ENCODE measurements at places on chromosomes 13 and 19. TPM values are rescaled to one million over a fixed set of nuclear protein-coding genes. Genes with fewer than 3 reads are reported as not detected.

GRCh38 chr13:91389186-91389585 lies 9.2 kb upstream of the GPC5 start:
- H3K27ac ChIP-seq: no peak overlapping the region
- no peak for DNase-seq
- H3K4me1 ChIP-seq: no peaks in the 10 kb centered on the region
- no peaks in the 10 kb centered on the region for H3K27me3 ChIP-seq
- H3K4me3 ChIP-seq: no peak overlapping the region

DNA sequence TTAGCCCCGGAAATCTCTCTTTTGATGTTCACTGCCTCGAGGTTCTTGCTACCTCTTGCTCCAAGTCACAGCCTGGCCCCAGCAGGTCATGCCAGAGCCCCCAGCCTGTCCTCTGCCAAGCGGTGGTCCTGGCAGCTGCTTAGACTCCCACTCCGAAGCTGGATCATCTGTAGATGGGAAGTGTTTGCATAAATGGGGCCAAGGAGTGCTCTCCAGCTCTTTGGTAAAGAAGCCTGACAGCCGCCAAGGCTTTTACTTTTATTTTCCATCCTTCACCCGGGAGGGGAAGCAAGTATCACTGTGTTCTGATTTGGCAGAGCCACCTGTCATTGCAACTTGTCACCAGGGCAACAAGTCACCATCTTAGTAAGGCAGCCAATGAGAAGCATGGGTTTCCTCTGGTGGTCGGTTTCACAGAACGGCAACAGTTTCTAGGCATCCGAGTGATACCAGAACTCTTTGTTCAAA lies 10.6 kb upstream of the RETN start:
- H3K27ac ChIP-seq: no peak overlapping the region
- no peaks in the 10 kb centered on the region for H3K27me3 ChIP-seq
- no peaks in the 10 kb centered on the region for H3K36me3 ChIP-seq
- H3K4me1 ChIP-seq: no peaks in the 10 kb centered on the region

The KLK14 gene
- total RNA-seq: 0.76 TPM

- H3K27ac ChIP-seq: no peak overlapping the region
- no peak for DNase-seq
- H3K4me1 ChIP-seq: no peaks in the 10 kb centered on the region
- H3K27me3 ChIP-seq: no peaks in the 10 kb centered on the region
These were observed 10.6 kb upstream of the KIR2DL4 start for GRCh38 chr19:54792814-54793213.

- no peak overlapping the region for H3K4me3 ChIP-seq
- H3K36me3 ChIP-seq: no peaks in the 10 kb centered on the region
- DNase-seq: no peak
- no peaks in the 10 kb centered on the region for H3K4me1 ChIP-seq
- no peak overlapping the region for H3K27ac ChIP-seq
These were observed 3.8 kb downstream of the ATP12A start for GRCh38 chr13:24683838-24684599.

The KLK6 gene
- not detected for total RNA-seq

DNA sequence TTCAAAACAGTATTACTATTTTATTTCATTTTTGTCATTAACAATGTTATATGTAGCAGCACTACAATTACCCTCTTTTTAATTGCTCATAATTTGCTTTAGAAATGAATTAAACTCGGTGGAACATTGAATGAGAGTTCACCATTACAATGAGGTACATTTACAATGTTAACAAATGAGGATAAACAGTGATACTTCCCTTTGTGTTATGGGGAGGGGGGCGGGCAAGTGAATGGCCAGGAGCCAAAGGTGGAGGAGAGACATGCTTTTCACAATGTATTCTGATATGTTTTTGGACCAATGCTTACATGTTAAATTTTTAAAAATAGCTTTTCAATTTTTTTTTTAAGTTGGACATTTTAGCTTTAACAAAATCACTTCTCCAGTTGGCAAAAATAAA lies 34.2 kb downstream of the NALCN start:
- no peaks in the 10 kb centered on the region for H3K36me3 ChIP-seq
- no peaks in the 10 kb centered on the region for H3K4me1 ChIP-seq
- H3K27ac ChIP-seq: no peak overlapping the region
- H3K27me3 ChIP-seq: no peaks in the 10 kb centered on the region
- no peak overlapping the region for H3K4me3 ChIP-seq

GRCh38 chr19:1467490-1468273 lies 11.3 kb downstream of the C19orf25 start:
- H3K4me1 ChIP-seq: peaks cover 53% of the 10 kb centered on the region
- H3K27ac ChIP-seq: no peak overlapping the region
- H3K36me3 ChIP-seq: no peaks in the 10 kb centered on the region
- no peak overlapping the region for H3K4me3 ChIP-seq
- peaks cover 32% of the 10 kb centered on the region for H3K27me3 ChIP-seq
- DNase-seq: no peak

DNA sequence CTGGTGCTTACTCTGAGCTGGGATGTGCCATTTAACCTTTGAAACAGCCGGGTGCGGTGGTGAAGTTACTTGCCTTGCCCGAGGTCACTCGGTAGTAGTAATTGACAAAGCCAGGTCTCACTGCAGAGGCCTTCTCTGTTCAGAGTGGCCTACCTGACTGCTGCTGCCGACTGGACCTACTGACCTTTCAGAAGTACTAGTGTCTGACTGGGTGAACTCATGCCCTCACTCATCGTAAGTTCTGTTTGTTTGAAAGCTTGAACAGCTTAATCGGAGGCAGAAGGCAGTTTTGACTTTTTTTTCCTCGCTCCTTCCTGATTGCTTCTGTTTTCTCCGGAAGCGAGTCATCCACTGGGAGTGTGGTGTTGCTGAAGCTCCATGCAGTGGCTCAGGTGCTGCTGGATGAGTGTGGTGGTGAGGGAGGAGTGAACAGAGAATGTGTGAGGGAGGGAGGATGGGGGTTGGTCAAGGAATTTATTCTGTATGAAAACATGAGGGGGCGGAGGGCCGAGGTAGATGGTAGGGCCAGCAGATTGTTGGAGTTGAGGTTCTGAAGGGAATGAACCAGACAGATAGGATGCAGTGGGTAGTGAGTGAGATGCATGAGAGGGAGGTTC lies 2.7 kb downstream of the SPINT2 start:
- DNase-seq: no peak
- no peaks in the 10 kb centered on the region for H3K27me3 ChIP-seq
- no peaks in the 10 kb centered on the region for H3K36me3 ChIP-seq

Measured in uterus (tissue), 4 donors.